GM19239 (cell line): ENCODE measurements at places on chromosomes 5 and 9.

DNA sequence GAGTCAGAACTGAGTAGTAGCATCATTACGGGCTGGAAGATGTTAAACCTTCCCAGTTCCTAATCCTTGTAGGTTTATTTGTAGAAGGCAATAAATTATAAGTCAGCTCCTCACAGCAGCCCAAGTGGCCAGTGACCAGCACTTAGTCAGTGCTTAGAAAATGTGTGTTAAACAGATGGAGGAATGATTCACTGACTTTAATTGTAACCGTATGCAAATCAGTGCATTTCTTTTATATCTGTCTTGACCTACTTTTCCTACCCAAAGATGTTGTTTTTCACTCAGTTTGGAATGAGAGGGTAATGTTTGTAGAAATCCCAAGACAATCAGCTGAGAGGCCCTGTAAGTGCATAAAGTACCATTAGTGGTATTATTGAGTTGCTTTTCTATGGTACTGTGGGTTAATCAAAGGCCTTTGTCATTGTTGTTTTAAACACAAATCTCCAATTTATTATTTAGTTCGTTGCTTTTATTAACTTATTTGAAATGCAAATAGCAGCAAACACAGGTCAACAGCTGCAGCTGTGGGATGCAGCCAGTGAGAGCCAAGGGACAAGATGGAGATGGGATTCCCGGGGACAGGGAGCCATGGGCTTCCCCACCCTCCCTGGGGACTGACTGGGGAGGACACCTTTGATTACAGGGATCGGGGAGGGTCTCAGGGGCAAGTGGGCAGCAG lies 49.8 kb downstream of the MAP1B start:
- no peak for DNase-seq

- DNase-seq, result no peak
Measured at GRCh38 chr5:176779537-176779936, 30.8 kb upstream of the UNC5A start.

DNA sequence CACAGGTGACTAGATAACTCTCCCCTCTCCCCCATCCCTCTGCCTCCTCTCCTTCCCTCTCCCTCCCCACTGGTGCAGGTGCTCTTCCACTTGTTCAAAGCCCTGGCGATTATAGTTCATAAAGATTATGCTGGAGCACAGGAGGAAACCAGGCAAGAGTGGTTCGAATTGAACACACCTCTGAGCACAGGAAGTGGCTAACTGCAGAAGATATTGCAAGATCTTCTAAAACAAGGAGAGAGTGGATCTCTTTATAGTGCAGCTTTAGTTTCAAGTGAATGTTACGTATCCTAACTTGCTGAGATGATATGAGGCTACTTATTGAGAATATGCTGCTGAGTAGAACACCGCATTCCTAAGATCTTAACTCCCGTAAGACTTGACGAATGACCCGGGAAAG lies 178.4 kb downstream of the GOLPH3 start:
- DNase-seq, result no peak

GRCh38 chr9:27645161-27645840 lies 72.0 kb upstream of the C9orf72 start:
- DNase-seq, result no peak

DNA sequence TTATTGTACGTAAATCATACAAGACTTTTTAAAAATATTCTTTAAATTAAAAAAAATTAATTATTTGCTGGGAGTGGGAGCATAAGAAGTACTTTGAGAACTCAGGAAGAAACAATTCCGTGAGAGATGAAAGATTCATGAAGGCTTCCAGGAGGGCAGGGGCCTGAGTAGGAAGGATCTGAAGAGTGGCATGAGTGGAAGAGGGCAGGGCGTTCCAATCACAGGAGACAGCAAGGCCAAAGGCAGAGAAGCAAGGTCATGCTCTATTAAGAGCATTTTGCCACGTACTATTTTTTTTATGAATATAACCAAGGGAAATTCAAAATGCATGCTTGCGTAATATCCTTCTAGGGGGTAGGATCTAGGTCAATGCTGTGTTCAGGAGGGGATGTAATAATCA lies 265.5 kb downstream of the ZNF608 start:
- no peak for DNase-seq

DNA sequence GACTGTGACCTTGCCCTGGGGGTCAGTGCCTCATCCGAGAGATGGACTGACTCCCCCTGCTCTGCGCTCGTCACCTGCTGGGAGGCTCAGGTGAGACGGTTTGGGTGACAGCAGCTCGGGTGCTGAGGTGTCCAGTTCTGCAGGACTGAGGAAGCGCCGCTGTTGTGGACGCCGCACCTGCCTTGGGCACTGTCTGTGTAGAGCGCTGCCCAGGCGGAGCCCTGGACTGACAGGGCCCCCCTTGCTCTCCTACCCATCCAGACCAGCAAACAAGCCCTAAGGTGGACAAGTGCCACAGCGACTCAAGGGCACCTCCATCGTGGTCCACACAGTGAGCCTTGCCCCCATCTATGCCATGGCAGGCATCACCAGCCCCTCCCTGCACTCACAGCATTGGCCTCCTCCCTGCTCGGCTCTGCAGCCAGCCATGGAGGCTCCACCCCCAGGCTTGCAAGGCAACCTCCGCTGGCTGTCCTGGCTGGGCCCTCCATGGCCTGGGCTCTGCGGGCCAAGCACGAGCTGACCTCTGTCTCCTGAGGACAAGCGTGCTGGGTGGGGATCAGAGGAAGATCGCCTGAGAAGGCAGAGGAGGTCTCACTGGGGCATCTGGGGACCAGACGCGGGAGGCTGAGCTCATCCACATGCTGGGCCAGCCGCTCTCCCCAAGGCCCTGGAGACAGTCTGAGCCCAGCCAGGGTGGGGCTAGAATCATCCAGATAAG lies 87.1 kb upstream of the COL5A1 start:
- DNase-seq, result no peak

- DNase-seq, result no peak
Measured at GRCh38 chr9:137464291-137464999, 5.3 kb upstream of the NSMF start.

DNA sequence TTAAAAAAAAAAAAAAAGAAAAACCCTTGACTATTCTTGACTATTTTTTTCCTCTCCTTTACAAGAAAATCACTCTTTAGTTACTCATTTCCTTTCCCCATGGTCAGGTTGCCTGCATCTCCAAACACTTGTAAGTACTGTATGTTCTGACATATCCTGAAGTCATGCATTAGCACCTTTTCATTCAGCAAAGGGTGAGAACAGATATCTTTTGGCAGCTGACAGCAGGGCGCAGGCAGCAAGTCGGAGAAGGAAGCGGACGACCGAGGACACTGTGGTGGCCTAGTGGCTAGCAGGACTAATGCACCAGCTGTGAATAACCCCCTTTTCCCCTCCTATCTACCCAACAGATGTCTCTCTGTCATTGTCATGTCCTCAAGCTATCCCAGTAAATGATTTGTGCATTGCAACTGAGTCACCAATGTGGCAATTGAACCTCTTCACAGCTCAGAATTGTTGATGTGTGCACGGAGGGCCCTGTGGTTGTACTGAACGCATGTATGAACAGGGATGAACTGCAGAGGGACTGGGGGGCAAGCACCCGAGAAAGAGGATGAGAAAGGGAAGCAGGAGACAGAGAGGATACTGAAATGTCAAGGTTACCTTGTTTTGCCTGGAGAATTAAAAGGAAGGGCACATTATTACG lies 996.0 kb upstream of the ARRDC3 start:
- DNase-seq, result no peak

DNA sequence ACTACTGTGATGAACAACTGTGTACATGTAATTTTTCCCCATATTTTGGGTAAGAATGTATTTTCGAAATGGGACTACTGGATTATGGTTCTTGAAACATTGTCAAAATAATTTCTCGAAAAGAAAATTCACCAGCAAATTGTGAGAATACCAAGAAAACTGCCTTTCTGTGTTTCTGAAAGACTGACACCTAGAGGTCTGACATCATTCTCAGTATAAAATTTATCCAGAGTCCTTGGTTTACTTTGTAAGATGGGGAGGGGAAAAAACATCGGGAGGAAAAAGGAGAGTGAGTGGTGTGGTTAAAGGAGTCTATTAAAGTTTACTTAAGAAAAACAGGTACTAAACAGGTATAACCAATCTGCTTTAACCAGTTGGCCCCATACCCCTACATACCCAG lies 149.2 kb downstream of the CEP120 start:
- DNase-seq, result no peak
